Activated CD8-positive, alpha-beta T cell treated with anti-CD3 and anti-CD28 coated beads, Interleukin-2, amount 10 ng/mL, durations not matched to agents 7 days and 5 days (primary cell): ENCODE measurements at places on chromosomes 1 and 21.

GRCh38 chr1:53639251-53639763, 99.7 kb downstream of the GLIS1 start:
- DNase-seq, result no peak

DNA sequence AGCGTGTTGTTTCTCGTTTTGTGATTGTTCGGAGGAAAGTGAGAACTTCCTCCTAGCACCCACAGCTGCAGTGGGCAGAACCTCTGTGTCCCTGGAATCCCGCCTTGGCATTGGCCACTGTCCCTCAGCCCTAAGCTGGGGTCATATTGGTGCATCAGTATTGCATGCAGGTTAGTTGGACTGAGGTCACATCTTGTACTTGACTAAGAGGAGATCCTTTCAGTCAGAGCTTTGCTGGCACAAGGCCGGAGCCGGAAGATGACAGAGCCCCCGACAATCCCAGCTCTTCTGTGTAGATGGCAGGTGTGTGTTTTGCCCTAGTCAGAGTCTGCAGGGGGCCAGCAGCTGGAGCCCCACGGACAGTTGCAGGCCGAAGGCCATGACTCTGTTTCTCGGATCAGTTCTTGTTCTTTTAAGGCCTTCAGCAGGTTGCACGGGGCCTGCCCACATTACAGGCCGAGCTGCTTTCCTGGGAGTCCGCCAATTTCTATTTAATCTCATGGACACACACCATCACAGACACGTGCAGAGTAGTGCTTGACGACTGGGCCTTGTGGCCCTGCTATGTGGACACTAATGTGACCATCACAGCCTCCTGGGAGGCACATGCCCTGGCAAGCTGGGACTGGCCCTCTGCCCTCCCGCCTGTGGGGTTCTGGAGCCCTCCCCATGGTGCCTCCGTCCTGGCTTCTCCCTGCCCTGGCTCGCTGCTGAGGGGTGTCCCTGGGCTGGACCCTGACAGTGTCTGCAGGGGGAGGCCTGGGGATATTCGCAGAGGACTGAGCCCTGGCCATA, 14.9 kb downstream of the SNAP47 start:
- DNase-seq, result no peak

- no peak for DNase-seq
Observed at GRCh38 chr1:145857170-145857569, 1.7 kb downstream of the PIAS3 start.

DNA sequence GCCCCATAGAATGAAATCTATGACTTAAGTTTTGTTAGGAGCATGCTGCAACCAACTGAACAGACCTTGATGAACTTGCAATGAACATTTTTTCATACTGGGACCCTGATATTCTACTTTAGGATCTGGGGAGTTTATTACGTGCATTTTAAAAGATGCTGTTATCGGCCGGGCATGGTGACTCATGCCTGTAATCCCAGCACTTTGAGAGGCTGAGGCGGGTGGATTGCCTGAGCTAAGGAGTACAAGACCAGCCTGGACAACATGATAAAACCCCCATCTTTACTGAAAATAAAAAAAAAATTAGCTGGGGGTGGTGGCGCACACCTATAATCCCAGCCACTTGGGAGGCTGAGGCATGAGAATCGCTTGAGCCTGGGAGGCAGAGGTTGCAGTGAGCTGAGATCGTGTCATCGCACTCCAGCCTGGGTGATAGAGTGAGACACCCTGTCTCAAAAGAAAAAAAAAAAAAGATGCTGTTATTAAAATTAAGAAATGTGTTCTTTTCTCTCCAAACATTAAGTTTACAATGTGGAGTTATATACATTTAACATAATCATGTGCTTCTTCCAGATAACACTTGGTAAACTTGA, 7.1 kb downstream of the MPZL1 start:
- DNase-seq, result no peak

GRCh38 chr1:167165948-167166689, 54.6 kb upstream of the POU2F1 start:
- no peak for DNase-seq

DNA sequence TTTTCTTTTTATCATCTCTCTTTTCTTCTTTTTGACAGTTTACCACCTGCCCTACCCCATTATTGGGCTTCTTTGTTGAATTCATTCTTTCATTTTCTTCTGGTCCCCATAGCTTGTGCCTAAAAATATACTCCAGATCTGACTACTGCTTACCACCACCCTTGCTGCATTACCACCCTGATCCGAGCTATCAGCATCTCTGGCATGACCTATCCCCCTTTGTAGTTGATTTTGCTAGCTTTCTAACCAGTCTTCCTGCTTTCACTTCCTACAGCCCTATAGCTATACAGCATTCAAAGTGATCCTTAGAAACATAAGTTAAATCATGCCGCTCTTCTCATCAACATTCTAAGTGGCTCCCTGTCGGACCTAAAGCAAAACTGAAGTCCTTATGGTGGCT, 59.4 kb upstream of the MPC2 start:
- no peak for DNase-seq

- no peak for DNase-seq
Observed at GRCh38 chr1:2528016-2528415, 1.6 kb upstream of the PANK4 start.

DNA sequence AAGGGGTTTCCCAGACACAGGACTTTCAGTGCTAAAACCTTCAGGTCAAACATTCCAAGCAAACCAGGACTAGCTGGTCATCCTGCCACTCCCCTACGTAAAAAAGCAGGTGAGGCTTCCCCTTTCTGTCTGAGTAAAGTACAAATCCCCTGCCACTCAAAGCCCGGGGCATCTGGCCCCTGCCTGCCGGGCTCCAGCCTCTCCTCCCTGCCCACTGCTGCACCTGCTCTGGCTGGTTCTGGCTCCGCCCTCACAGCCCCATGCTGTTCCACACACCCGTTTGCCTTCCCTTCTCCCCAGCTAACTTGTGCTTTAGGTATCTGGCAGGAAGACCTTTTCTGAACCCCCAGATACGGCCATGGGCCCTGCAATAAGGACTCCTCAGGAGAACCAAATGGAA, 23.3 kb upstream of the S100A7 start:
- no peak for DNase-seq

- no peak for DNase-seq
Observed at GRCh38 chr1:111756124-111756513, 418 bp downstream of the DDX20 start.

GRCh38 chr1:180042988-180043622, 88.5 kb downstream of the CEP350 start:
- no peak for DNase-seq

GRCh38 chr1:218348628-218349071, 3.5 kb downstream of the TGFB2 start:
- no peak for DNase-seq

DNA sequence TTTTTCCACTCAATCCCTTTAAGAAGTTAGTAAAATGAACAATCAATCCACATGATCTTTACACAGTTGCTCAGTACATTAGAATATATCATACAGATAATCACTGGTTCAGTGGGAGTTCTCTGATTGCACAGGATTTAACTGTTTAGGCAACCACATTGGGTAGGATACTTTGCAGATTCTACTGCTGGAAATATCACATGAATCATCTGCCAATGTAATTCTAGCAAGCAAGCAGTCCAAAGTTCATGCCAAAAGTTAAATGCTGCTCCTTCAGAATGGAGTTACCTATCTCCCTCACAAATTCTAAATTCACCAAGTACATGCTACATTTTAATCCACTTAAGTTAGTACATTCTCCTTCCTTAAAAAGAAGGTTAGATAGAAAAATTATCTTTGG, 52.4 kb downstream of the NEGR1 start:
- no peak for DNase-seq

GRCh38 chr1:29096231-29096886, 27.3 kb downstream of the TMEM200B start:
- DNase-seq, result no peak

GRCh38 chr1:44339731-44340130, 15.3 kb downstream of the ERI3 start:
- no peak for DNase-seq

DNA sequence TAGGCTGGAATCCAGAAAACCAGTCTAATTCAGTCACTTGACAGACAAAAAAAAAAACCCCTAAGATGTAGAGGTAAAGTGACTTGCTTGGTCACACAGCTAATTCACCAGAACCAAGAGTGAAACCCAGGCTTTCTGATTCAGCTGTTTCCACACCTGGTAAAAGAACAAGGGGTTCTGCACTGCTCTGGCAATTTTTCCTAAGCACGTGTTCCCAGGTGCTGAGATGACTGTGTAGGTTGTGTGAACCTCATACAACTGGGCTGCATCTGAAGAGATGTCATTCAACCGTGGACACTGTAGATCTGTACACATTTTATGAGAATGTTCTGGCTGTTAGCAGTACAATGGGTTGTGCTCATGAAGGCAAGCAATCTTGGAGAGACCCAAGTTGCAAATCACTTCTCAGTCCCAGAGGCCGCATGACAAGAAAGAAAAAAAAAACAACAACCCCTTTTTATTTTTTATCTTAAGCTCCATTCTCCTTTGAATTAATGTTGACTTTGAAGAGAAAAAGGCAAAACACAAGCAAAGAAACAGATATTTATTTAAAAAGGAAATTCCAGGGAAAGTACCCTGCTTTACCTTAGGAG, 95.4 kb downstream of the INTS7 start:
- peak; percentile 37 for DNase-seq

GRCh38 chr1:36523850-36524249, 41.1 kb upstream of the CSF3R start:
- DNase-seq, result no peak

- DNase-seq, result no peak
Observed at GRCh38 chr1:12320486-12320885, 90.7 kb downstream of the VPS13D start.

GRCh38 chr21:23792300-23792699, 1815.0 kb downstream of the MRPL39 start:
- DNase-seq, result no peak

GRCh38 chr1:221343607-221344006, 398.3 kb downstream of the DUSP10 start:
- DNase-seq, result no peak

DNA sequence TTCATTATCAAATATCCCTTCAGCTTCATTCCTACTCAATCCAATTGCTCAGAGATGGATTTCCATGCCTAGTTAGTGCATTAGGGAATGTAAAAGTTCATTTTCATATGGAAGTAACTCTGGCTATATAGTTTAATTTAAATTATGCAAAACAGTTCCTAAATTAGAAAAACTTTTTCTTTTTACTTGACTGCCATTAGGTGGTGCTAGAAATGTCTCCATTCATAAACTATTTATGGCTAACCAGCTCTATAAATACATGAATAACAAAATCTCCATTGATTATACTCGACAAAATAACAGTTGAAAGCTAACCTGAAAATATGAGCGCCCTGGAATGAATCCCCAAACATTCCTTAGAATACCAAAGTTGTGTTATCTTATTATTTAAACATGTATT, 311.4 kb downstream of the USH2A start:
- DNase-seq, result no peak

DNA sequence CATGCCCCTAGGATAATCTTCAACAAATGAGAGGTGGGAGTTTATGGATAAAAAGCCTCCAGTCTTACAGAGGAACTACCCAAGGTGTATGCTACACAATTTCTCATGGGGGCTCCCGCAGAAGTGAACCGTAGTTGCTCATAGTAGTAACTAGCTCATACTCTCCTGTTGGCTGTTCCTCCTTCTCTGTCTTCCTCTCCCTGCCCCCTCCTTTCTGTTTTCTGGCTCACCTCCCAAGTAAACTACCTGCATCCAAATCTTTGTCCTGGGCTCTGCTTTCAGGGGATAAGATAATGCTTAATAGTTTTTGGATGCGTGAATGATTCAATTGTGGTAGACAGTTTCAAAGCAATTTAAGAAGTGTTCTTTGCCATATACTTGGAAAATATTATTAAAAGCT, 90.1 kb upstream of the ROR1 start:
- no peak for DNase-seq

GRCh38 chr1:110216844-110217444, 6.8 kb downstream of the KCNC4 start:
- DNase-seq, result no peak

GRCh38 chr1:95384567-95384966, 150.6 kb downstream of the RWDD3 start:
- peak; percentile 54 for DNase-seq

- peak; percentile 56 for DNase-seq
Observed at GRCh38 chr1:12031039-12031980, 12.0 kb downstream of the MIIP start.

DNA sequence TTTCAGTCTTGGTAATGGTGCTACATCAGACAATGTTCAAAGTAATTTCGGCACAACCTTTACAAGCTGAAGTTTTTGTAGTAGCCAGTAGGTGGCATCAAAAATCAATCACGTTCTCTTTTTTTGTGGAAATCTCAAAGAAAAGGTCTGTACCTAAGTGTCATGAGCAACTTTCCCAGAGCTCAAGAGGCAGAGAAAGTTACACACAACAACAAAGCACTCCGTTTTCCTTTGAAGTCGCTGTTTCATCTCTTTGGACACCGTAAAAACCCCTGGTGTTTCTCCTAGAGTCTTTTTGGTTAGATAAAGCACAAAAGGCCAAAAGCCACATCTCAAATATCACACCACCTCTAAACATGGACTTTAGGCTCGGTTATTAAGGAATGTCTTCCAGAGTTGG, 131.6 kb downstream of the LHX8 start:
- DNase-seq, result no peak

GRCh38 chr1:117616967-117617366, 11.1 kb downstream of the TENT5C start:
- no peak for DNase-seq

DNA sequence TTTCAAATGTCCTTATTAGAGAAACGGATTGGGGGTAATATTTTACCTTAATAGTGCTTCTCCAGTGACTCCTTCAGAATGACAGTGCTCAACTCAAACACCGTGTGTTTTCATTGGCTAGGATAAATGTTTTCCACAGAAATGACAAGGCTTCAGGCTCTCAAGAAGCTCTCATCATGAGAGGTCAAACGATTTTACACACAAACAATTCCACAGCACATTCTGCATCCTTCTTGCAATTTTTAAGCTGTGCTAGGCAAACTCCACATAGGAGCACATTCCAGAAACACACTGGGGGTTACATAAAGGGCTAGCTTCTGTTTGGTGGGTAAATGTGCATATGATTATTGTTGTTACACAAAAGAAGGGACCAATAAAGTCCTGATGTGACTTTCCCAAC, 75.5 kb upstream of the IPO9 start:
- no peak for DNase-seq

DNA sequence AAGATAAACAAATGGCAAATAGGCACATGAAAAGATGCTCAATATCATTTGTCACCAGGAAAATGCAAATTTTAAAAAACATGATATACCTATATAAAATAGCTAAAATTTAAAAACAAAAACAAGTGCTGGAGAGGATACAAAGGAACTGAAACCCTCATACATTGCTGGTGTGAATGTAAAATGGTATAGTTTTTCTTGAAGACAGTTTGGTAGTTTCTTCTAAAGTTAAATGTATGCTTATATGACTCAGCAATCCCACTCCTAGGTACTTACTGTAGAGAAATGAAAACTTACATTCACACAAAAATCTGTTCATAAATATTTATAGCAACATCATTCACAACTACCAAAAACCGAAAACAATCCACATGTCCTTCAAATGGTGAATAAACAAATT, 11.2 kb downstream of the TAF12 start:
- no peak for DNase-seq
